ENCODE measurements at places on chromosomes 3 and 15.

GRCh38 chr3:113266738-113267137, 55.4 kb downstream of the BOC start:
- no peak for DNase-seq

GRCh38 chr3:4850928-4851265, 128.3 kb upstream of the BHLHE40 start:
- no peak for DNase-seq

DNA sequence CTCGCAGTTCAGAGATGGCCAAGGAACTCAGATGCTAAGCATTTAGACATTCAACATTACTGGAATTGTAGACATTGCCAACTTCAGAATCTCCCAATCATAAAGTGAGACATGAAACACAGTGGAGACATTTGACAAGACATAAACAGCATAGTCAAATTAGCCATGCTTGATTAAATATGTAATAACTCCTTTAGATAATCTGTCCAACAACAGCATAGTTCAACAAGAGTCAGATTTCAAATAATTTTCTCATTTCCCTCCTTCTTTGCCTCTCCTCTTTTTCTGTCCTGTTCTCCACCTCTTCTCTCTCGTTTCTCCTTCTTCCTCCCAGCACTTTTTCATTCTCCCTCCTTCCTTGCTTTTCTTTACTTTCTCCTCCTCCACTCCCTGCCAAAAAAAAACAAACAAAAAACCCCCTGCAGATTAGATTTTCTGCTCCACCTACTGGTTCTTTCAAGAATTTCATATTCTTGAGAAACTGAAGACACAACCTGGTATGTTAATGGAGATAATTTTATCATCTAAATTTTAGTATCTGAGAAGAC, 20.2 kb downstream of the CPOX start:
- peak; percentile 67 for DNase-seq

- DNase-seq, result peak; percentile 7
Observed at GRCh38 chr3:114370537-114371174, 76.8 kb downstream of the TIGIT start.

DNA sequence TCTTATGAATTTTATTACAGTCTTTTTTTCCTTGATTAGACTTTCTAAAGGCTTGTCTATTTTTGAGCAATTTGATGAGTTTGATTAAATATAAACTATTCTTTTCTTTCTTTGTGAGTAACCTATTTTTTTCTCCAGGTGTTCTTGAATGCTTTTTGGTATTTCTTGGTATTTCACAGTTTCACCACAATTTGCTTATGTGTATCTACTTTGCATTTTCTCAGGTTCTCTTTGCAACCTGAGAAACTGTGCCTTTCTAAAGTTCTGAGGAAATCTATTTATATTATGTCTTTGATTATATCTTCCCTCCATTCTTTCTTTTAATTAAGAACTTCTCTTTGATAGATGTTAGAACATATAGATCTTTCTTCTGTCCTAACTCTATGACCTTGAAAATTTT, 117.1 kb upstream of the MLF1 start:
- no peak for DNase-seq

GRCh38 chr3:151751161-151751560, 17.4 kb downstream of the AADACL2 start:
- no peak for DNase-seq

DNA sequence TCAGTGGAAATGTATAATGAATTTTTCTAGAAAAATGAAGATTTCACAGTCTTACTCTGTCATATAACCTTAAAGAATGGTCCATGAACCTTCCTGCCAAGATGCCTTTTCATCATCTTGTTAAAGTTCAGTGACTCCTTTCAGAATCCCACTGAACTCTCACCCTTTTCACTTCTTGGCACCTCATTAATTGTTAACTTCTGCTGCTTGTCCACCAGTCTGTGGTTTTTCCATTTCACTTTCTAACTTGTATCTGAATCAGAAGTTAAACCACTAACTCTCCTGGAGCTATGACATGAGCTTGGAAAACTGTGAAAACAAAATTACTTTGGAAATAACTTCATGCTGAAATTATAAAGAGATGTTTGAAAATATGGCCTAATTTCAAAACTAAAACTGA, 281.2 kb upstream of the ALCAM start:
- no peak for DNase-seq

- no peak for DNase-seq
Observed at GRCh38 chr3:157692468-157692867, 189.3 kb upstream of the VEPH1 start.

DNA sequence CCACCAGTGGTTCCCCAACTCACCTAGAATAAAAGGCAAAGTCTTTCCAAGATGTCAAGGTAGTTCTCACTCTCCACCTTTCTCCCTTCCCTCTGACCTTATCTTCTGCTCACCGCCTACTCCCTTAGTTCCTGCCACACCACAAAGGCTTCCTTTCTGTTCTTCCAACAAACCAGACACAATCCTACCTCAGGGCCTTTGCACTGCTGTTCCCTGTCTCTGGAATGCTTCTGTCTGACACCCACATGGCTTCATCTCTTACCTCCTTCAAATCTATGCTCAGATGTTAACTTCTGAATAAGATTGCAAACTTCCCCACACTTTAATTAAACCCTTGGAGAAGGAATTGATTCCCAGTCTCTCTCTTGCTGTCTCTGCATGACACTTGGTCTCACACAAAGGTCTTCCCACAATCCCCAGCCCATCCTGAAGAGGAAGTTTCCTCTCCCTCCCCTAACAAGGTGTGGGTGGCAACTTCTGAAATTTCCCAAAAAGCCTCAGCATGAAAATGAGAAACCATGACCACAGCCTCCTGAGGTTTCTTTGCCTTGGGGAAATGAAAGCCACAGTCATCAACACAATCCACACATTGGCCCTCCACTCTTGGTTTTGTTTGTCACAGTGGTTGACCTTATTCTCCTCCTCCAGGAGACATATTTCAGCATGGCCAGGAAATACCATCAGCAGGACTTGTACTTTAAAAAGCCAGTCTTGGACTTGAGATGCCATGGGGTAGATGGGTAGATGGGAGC, 3.0 kb upstream of the RYK start:
- DNase-seq, result no peak

- DNase-seq, result peak; percentile 42
Observed at GRCh38 chr15:88484682-88485331, 17.3 kb downstream of the MRPS11 start.

GRCh38 chr3:8317661-8318649, 183.7 kb upstream of the LMCD1 start:
- peak; percentile 16 for DNase-seq
